ENCODE measurements at places on chromosomes 2 and 18.

DNA sequence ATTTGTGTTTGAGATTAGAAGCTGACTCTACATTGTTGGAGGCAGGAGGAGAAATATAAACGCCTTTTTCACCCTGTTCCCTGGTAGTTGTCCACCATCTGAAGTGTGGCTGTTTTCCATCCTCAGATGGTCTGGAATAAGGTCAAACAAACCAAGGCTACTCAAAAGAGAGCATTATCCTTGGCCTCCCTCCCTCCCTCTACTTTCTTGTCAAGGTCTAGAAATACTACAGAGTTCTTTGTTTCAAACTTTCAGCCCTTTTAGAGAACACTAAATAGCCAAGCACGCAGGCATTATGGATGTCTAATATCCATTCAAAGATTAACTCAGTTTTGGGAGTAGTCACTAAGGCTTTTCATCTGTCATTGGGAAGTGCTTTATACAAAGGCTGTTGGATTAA lies 215.8 kb upstream of the ITGA4 start:
- DNase-seq = no peak

DNA sequence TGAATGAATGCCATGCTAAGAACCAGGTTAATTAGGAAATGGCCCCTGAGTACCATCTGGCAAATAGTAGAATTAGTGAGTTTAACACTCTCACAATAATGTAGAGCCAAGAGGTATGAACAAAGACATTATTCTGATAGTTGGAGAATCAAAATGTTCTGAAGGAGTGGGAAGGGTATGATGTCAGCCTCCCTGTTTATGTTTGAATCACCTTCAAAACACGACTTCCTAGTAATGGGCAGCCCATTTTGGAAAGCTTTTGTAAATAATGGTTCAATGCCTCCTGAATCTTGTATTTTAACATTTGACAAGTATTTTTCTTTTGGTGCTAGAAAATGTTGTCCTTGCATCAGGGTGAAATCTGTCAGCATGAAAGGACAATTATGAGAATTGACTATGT lies 108.3 kb downstream of the DSEL start:
- no peak for DNase-seq

- DNase-seq = no peak
Observed at GRCh38 chr2:138275881-138276280, 225.7 kb upstream of the SPOPL start.

DNA sequence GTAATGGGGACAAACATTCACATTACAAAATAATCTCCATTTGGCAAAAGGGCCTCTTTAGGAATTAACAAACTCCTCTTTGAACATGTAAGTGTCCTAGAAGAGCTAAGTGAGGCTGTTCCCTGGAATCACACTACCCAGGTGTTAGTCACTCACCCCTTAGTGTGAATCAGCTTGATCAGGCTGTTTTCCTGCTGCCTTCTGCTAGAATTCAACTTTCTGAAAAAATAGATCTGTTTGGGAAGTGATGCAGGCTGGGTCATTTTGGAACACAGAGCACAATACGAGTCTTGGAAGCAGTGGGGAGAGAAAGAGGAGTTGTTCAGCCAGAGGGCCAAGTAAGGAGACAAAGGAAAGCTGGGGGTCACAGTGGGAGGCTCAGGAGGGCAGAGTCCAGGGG lies 40.0 kb downstream of the TTC32 start:
- DNase-seq = no peak

GRCh38 chr18:650428-650858 lies 7.0 kb upstream of the TYMS start:
- DNase-seq = no peak

DNA sequence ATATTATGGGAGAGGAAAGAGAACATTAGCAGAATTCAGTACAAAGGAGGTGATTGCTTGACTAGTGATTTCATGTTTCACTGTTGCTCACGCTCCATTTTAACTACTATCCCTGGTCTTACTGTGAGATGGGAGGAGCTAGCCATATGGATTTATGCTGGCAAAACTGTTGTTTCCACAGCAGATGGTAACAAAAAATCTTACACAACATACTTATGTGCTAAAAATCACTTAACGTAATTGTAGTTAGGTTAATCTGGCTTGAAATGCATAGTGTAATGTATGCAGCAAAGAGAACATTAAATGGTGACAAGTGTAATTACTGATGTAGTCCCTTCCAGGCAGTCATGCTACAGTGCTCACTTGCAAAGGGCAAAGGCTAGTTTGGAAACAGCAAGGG lies 155.6 kb upstream of the LYPD1 start:
- DNase-seq = no peak

- no peak for DNase-seq
Observed at GRCh38 chr2:239724194-239724849, 300.8 kb downstream of the NDUFA10 start.

DNA sequence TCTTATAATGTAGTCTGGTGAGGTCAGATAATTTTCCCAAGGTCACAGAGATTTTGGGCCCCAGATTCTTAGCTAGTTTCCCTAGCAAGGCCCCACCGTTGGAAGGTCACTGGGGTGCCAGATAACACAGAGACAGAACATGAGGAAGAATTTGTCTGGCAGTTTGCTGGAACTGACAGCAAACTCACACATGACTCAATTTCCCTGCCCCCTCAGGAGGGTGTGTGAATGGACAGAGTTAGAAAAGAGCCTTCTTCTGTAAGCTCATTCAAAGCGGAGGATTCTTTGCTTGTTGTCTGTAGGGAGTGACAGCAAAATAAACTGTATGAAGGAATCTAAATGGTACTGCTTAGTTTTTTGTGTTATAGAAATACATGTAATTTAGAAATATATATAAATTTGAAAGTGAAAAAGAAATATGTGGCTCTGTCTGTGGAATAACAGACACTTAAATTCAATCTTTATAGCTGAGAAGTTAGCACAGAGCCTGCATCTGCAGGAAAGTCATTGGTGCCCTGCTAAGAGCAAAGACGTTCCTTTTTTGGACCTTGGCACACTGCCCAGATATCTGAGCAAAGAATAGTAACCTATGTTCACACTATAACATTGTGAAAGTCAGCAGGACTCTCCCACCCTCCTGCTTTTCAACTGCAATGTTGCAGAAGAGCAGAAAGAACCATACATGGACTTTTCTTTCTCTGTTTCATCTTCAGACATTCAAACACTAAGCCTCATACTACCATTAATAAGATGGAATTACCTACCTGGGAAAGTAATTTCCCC lies 2.1 kb downstream of the MDH1 start:
- no peak for DNase-seq

GRCh38 chr2:114139542-114139941 lies 249.7 kb downstream of the ACTR3 start:
- DNase-seq = no peak

GRCh38 chr18:31399306-31400032 lies 22.9 kb downstream of the DSG4 start:
- DNase-seq = no peak

DNA sequence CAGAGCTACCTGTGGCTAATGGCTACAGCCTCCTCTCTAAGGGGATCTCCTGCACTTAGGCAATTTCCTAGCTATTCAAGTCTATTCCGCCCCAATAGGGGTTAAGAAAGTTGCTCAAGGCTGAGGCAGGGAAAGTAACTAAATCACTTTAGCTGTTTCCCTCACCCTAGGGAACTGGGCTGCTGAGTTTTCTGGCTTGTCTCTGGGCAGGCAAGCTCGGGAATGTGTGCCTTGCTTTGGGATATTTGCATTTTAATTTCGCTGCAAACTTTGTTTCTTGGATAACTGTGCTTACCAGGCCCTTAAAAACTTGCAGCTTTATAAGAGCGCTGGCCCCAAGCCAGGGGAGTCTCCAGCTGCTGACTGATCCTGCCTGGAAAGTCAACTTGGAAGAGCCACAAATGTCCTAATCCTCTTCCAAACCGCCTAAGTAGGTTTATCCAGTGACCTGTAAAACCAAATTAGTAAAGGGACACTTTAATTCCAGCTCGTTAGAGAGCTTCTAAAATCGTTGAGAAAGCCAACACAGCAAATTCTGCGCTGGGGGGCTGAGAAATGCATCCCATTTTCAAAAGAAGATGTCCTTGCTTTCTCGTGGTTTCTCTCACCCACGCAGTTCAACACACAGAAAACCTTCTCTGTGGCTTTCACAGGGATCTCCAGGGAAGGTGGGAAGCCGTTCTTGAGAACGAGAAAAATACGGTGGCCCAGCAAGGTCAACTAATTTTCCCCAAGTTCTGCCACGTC lies 59.5 kb upstream of the SP3 start:
- DNase-seq = no peak

DNA sequence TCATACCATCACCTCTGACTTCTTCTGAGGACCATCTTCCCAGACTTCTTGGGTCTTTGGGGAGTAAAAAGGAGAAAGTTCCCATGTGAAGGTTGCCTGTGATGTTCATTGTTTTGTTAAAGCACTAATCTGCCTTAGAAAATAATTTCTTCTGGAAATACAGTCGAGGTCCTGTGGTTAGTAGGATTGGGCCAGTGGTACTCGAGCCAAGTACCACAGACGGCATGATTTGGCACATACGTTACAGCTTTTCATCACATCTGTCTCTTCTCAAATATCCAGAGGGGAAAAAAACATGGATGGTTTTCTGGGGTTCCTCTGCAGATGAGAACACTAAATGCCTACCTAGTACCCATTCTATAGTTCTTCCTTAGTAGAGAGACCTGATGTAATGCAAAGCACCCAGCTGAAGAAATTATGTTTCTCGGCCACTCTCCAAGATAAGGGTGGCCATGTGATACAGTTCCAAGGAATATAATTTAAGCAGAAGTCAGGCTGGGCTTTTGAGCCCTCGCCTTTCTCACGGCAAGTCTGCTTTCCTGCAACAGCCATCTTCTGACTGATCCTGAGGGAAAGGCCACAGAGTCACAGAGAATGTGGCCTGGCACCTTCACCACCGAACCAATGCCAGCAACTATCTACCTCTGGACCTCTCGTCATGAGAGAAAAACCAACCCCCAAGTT lies 161.0 kb downstream of the RNF152 start:
- no peak for DNase-seq

- no peak for DNase-seq
Observed at GRCh38 chr2:75604484-75604883, 42.1 kb upstream of the MRPL19 start.

- DNase-seq = no peak
Observed at GRCh38 chr2:26850505-26850904, 2.6 kb downstream of the DPYSL5 start.

DNA sequence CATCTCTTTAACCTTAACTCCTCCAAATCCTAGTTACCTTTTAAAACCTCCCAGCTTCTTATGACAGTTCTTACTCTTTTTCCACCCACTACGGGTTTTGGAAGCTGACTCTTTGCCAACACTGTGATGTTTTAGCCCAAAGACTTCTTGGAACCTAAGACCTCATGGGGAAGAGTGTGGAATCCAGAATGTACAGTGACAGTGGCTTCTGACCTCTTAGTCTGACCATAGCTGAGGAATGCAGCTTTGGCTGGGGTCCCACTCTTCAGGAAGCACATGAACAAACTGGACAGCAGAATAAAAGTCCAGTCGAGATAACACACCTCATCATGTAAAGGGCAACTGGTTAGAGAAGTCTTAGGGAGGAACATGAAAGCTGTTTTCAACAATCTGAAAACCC lies 161.1 kb upstream of the PKDCC start:
- no peak for DNase-seq

DNA sequence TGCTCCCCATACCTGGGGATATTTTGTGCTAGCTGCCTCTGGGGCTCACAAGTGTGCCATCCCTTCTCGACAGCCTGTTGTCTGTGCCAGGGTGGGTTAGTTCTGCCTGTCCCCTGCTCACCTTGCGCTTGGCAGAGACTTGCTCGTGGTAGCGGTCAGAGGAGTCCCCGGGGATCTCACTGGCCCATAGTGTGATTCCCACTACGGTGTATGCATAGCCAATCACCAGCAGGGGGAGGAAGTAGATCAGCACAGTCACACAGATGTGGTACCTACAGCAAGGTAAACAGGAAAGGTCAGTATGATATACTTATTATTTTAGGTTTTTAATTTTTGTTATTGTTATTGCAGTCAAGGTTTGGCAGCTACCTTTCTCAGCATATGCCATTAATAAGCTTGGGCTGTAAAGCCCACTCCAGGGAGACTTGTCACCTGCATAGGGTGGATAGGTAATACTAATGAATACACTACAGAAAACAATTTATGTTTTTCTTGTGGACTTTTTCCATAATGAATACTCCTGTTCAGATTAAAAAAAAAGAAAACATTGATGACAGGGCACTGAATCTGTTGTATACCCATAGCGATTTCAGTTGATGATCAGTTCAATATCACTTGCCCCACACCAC lies 95.2 kb downstream of the POLE4 start:
- DNase-seq = no peak

GRCh38 chr2:66888791-66889631 lies 454.1 kb downstream of the MEIS1 start:
- DNase-seq = no peak

- no peak for DNase-seq
Observed at GRCh38 chr2:200655918-200656580, 70.2 kb downstream of the AOX1 start.

DNA sequence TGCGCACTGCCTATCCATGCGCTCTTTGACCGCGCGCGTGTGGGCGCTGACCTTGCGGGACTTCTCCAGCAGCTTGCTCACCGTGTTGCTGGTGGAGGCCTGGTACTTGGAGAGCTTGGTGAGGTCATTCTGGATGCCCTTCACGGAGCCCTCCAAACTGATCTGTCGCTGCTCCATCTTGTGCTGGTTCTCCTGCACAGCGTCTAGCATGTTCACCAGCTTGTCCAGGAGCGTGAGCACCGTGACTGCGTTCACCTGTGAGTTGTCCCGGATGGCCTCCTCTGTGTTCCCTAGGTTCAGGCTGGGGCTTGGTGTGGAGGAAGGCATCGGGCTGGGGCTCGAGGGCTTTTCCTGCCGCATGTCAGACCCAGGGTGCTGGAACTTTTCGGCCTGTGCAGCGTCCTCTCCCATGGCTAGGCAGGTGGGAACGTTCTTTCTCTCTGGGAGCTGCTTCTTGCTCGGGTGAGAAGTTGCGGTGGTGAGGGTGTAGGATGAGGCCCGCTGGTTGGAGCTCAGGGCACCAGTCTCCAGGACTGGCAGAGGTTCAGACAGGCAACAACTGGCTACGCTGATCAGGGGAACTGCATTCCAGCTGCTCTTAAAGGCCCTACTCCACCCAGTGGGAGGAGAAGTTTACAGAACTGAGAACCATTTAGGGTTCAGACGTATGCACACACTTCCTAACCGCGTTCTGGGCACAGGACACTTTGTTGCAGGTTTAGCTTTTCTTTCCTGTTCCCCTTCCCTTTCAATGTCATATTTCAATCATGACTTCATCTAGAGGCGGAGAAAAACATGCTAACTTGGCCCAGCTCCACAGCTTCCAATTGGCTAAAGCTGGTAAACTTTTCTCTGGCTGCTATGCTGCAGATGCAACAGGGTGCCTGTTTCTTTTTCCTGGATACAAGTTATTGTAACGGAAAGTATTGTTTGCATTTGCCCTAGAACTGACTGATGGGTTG lies at the start of gene CAVIN2:
TSS of gene CAVIN2 (minus strand) at position 574 of the 962 bp plus-strand sequence. CDS start at position 411, 163 bp downstream.
- no peak for DNase-seq

GRCh38 chr2:39540414-39540813 lies 103.3 kb upstream of the MAP4K3 start:
- no peak for DNase-seq

GRCh38 chr2:165698444-165698884 lies 95.6 kb downstream of the GALNT3 start:
- DNase-seq = peak; percentile 44
